ENCODE measurements at places on chromosomes 2 and 18. TPM values are rescaled to one million over a fixed set of nuclear protein-coding genes. Genes with fewer than 3 reads are reported as not detected.

Gene LIMS1
- total RNA-seq, result 46.2 TPM

Gene IL36G
- not detected for total RNA-seq

Gene GNAL
- total RNA-seq, result 0.60 TPM

GRCh38 chr18:36297417-36298125 lies at the start of gene FHOD3:
TSS of gene FHOD3 (plus strand) at chr18:36297713. CDS start at chr18:36297836, 123 bp downstream.
- peak; percentile 36 for DNase-seq

DNA sequence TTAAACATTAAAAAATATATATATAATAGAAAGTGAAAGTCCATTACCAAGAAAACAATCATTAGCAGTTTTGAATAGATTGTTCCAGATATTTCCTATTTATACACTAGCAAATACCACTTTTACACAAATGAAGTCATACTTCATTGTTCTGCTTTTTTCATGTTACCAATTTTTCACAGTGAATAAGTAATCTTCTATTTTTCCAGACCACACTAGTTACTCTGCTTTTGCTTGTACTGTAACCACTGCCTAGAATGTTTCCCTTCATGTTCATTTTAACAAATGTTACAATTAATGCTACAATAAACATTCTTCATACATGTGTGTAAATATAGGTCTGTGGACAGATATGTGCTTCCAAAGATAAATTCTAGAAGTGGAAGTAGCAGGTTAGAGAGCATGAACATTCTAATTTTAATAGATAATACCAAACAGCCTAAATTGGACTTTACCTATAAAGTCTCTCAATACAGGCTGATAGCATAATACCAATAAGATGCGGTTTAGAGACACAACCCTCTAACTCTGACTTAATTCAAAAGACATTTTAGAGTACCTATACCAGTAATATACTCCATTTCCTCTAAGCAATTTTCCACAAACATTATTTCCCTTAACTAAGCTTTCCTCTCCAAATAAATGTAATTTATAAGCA lies 17.0 kb downstream of the ITSN2 start:
- DNase-seq, result no peak

Gene ACOXL
- not detected for total RNA-seq

Gene FTCDNL1
- 1.7 TPM for total RNA-seq

Gene REG1A
- total RNA-seq, result not detected

DNA sequence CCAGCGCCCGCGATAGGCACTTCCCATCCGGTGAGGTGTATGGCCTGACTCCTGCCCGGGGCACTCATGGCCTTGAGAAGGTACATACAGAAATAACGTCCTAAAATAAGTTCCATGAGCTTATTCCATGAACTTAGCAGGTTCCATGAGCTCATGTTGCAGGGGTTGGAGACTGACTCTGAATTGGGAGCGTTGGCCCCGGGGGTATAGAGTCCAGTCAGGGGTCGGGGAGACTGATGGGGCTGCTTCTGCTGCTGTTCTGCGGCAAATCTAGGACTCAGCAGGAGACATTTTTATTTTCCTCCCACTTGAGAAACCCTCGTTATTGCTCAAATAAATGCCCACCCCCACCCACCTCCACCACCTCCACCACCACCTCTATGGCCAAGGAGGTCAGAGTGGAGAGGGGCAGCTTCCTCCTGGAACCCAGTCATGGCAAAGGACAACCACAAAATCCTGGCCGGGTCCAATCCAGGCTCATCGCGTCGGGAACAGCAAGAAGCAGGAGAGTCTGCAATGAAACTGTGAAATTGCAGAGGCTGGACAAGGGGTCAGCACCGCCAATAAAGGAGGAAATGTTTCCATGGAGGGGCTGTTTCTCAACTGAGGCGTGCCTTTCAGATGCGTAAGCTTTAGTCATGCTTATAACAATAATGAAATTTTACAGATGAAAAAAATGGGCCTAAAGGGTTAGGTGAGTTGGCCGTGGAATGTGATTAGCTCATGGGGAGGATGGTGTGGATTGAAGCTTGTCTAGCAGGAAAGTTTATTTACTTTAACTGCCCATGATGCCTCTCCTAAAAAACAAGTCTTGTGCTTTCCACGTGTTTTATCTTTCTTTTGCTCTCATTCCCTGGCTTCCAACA lies 136.6 kb upstream of the ALKAL2 start:
- DNase-seq, result no peak

DNA sequence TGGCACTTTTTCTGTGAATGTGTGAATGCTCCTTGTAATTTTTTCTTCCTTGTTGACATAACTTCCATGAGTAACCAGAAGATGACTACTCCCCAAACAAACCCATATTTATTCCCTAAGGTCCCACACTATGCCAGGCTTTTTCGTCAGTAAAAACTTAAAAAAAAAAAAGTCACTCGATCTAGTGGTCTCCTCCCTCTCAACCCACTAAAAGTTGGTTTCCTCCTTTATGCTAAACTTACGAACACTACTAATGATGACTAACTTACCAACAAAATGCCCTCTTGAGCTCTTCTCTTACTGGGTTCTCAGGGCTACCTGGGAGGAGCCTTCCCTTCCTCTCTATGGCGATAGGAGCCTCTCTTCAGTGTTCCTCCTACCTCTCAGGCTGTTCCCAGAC lies 18.2 kb downstream of the ACVR1 start:
- no peak for DNase-seq

- DNase-seq, result no peak
These were observed 12.7 kb upstream of the ARHGEF4 start for GRCh38 chr2:130823886-130824491.

DNA sequence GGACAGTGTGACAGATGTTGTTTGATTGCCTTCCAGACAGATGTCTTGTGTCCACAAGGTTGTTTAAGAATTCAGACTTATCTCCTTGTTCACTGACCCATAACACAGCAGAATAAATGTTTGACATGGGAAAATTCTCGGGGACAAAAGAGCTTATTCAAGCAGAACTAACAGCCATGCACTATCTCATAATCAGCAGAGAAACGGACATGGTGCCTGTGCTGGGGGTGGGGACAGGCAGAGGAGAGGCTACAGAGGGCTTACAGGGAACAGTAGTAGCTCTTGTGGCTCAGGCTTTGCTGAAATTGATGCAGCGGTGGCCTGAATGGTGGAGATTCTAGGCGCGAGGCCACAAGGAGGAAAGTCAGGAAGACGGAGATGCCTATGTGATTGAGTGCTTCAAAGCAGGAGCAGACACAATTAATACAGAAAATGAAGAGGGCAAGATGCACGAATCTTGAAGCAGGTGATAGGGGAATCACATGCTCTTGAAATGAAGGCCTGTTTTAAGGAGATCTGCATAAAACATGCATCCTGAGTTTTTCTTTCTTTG lies 62.0 kb upstream of the CAB39 start:
- no peak for DNase-seq

- DNase-seq, result peak; percentile 67
These were observed at the start of gene GNAL for GRCh38 chr18:11688972-11689668. TSS of gene GNAL (plus strand) at chr18:11689264. CDS start at chr18:11689564, 300 bp downstream.

Gene LYPD1
- total RNA-seq, result not detected

Gene BCL11A
- total RNA-seq, result 0.40 TPM

DNA sequence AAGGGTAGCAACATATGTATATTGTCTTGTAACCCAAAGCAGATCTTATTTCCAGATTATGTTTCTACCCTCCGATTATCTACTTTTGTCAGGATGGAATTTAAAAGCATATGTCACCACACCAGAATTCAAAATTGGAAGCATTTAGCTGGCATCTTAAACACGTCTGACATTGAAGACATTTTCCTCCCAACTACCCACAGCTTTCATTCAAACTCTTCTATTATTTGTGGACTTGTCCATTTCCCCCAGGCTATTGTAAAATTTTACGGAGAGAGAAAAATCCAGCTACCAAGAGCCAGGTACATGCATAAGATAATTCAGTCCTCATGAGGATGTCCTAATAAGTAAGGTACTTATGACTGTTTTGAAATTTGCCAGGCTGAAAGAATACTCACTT lies 659.3 kb downstream of the LRRTM4 start:
- DNase-seq, result no peak

Gene KIAA2012
- total RNA-seq, result not detected

Gene TCF7L1
- total RNA-seq, result not detected

- DNase-seq, result no peak
These were observed 74.2 kb downstream of the NCAPH start for GRCh38 chr2:96409820-96410164.

Gene SNRNP27
- 46.0 TPM for total RNA-seq

Gene GAREM2
- 4.1 TPM for total RNA-seq

Gene SPP2
- total RNA-seq, result not detected

Gene ST8SIA5
- total RNA-seq, result not detected

- no peak for DNase-seq
These were observed 94.0 kb downstream of the PLB1 start for GRCh38 chr2:28589746-28590463.

DNA sequence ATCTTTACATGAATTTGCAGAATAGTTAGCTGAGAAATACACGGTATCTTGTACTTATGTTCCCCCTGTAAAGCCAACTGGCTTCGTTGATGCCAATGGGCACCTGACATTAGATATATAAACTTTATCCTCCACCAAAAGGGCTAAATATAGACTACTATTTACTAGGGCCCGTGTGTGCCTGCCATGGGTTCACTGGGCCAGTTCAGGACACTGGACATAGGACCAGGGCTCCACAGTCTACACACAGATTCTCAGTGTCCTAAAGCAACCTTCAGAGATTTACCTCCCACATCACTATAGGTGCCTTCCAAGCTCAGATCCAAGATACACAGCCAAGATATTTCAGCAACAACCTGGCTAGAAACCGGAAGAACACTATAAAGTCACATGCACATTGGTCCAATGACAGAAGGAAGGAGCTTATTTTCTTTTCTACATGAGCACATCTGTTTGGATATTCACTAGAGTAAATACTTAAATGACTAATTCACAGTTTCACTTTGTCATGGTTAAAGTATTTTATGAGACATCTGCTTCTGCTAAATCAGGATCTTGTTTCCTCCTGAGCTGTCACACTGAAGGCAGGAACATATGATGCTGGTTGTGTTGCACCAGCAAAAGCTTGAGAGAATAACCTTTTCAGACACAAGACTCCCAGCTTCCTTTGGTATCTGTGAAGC lies 95.1 kb downstream of the MYO5B start:
- no peak for DNase-seq

DNA sequence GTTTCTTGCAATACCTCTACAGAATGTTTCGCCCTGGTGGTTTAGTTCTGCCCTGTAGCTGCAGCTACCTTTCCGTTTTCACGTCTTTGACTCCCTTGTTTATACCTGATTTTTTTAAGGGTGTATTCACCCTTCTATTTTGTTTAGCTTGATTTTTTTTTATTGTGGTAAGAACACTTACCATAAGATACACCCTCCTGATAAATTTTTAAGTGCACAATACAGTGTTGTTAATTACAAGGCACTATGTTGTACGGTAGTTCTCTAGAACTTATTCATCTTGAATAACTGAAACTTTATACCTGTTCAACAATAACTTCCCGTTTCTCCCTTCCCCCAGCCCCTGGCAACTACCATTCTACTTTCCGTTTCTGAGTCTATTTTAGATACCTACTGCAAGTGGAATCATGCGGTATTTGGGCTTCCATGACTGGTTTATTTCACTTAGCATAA lies 48.9 kb upstream of the NABP1 start:
- DNase-seq, result no peak

DNA sequence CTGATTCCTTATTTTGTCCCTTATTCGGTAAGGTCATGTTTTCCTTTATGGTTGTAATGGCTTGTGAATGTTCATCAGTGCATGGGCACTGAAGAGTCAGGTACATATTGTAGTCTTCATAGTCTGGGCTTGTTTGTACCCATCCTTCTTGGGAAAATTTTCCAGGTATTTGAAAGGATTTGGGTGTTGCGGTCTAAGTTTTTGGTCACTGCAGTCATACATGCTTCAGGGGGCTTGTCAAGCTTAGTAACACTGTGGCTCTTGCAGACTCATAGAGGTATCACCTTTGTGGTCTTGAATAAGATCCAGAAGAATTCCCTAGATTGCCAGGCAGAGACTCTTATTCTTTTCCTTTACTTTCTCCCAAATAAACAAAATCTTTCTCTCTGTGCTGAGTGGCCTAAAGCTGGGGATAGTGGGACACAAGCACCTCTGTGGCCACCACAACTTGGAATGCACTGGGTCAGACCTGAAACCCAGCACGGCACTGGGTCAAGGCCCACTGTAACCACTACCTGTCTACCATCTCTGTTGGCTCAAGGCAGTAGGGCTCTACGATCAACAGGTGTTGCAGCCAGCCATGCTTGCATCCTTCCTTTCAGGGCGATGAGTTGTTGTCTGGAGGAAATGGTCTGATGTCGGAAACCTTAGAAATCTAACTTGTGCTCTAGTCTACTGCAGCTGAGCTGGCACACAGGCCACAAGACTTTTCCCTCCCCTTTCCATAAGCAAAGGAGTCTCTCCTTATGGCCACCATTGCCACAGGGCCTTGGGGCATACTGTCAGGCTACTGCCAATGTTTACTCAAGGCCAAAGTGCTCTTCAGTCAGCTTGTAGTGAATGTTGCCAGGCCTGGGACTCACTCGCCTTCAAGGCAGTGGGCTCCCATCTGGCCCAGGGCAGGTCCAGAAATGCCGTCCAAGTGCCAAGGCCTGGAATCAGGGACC lies 21.5 kb downstream of the IL1RN start:
- DNase-seq, result no peak

Gene CNTNAP5
- total RNA-seq, result not detected

- DNase-seq, result no peak
These were observed 800.1 kb downstream of the SATB2 start for GRCh38 chr2:198657512-198658121.
